ENCODE measurements at places on chromosomes 7 and 10. TPM values are rescaled to one million over a fixed set of nuclear protein-coding genes. Genes with fewer than 3 reads are reported as not detected.
A peak's percentile ranks its signal among the peaks of the same experiment; 100 is the strongest.

- no peak for DNase-seq
These were observed 2.2 kb downstream of the ZNF212 start for GRCh38 chr7:149241696-149242095.

- DNase-seq, result no peak
These were observed 197.9 kb downstream of the HDAC9 start for GRCh38 chr7:18693406-18693805.

EEPD1 gene
- total RNA-seq, result 20.1 TPM

DNA sequence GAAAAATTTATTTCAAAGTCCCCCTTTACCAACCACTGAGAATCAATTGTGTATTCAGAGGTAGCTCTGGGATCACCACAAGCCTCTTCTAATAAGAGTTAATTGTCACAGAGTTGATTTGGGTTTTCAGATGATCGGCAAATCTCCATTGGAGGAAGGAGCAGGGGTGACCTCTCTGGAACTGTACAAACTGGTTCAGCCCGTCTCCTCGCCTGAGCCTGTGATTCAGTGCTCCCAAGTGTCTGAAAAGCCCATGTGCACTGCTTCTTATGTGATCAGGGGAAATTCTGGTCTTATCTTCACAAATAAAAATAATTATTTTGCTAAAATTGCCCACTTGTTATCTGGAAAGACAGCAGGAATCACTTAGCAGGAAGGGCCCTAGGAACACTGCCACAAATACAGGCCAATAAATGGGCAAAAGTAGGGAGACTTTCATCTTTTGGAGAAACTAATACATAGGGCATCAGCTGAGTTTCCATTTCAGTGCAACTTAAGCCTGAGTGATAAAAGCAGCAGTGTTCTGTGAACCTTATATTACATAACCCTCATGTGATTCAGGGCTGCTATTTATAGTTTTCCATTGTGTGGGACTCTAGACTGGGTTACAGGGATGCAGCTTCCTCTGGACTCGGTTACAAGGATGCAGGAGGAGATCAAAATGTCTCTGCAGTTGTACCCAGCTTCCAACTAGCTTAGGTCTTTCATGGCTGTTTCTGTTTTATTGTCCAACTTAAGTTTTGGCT, 32.3 kb downstream of the CDK1 start:
- no peak for DNase-seq

CRHR2 gene
- total RNA-seq, result not detected

PRSS37 gene
- total RNA-seq, result not detected

GRCh38 chr7:39342763-39343162, 223.4 kb upstream of the YAE1 start:
- no peak for DNase-seq

CYP3A4 gene
- not detected for total RNA-seq

DNA sequence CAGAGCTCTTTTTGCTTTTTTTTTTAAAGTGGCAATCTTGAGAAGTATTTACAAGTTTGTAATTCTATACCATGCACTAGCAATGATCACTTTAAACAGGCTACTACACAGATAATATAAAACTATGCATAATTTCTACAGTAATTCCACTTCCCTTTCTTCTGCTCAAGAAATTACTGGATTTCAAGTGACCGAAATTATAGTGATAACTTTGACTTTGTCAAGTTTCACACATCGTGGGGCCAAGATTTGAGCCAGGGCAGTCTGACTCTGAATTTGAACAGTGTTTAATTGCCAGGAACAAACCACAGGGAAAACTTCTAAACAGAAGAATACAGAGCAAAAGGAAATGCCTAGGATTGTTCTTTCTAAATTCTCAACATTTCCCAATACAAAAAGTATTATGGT, 288.3 kb upstream of the MKLN1 start:
- DNase-seq, result no peak

TAC1 gene
- total RNA-seq, result 0.36 TPM

GRCh38 chr7:148434181-148434757, 156.3 kb upstream of the C7orf33 start:
- no peak for DNase-seq

- DNase-seq, result no peak
These were observed 129.6 kb downstream of the DKK1 start for GRCh38 chr10:52443419-52444388.

- DNase-seq, result no peak
These were observed 52.5 kb downstream of the VWA2 start for GRCh38 chr10:114291516-114291915.

DNA sequence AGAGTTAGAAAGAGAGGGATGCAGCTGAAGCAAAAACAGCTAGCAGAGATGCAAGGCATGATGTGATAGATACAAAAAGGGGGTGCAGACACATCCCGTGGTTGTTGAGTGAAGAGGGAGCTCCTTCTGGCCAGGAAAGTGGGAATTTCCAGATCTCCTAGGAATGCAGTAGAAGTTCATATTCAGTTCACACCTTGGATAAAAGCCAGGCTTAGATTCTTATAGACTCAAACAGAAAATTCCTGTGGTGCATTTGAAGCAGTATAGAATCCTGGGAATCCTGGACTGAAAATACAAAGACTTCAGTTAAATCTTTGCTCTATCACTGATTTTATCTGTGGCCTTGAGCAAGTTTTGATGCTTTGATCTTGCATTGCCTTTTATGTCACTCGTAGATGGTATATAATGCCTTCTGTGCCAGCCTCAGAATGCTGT, 33.9 kb downstream of the SGPL1 start:
- no peak for DNase-seq

DNA sequence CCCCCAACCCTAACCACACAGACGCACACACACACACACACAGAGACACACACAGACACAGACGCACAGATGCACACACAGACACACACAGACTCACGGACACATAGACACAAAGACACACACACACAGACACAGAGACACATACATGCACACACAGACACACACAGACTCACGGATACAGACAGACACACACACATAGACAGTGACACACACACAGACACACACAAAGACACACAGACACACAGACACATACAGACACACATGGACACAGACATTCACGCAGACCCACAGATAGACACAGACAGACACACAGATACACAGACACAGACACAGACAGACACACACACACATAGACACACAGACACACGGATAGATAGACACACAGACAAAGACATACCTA, 2.1 kb downstream of the CALML5 start:
- DNase-seq, result no peak

DNA sequence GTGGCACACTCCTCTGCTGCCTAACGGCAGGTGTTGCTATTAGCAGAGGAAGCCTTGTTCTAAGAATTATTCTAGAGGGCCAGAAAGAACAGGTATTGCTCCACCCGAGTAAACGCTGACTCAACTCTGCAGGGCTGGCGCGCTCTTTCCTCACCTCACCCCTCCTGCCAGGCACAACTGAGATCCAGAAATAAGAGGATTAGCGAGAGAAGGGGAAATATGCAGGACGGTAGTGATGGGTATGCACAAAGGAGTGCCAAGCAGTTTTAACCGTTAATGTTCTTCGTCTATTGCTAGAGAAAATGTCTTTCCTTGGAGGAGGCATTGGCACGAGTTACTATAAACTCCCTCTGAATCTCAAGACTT, 369 bp upstream of the SCIN start:
- no peak for DNase-seq

CYP3A7 gene
- not detected for total RNA-seq

- DNase-seq, result no peak
These were observed 481.6 kb downstream of the PARD3 start for GRCh38 chr10:34333513-34333912.

XRCC2 gene
- 6.7 TPM for total RNA-seq

DNA sequence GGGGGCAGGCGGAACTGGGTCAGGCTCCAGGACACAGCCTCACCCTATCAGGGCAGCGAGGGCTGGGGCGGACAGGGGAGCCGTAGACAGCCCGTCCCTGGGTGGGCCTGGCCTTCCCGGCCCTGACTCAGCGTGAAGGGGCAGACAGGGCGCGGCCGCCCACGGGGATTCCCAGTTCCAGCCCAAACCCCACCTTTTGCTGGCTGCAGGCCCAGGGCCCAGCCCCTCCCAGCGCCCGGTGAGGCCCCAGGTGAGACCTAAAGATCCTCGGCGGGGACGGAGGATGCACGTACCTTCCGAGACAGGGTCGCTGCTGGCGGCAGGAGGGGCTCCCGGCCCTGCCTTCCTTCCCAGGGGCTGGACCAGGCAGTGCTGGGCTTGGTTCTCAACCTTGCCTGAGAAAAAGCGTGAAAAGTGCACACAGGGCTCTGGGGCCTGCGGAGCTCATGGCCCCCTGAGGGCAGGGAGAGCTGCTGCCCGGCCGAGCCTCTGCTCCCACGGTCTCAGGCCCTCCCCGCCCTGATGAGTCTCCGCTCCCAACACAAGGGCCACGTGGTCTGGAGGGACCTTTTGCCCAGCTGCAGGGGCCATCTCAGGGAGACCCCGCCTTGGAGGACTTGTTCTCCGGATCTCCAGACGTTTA, 43.9 kb upstream of the DNAJB6 start:
- DNase-seq, result no peak

GRCh38 chr7:25901658-25902057, 250.3 kb upstream of the NFE2L3 start:
- no peak for DNase-seq

DNA sequence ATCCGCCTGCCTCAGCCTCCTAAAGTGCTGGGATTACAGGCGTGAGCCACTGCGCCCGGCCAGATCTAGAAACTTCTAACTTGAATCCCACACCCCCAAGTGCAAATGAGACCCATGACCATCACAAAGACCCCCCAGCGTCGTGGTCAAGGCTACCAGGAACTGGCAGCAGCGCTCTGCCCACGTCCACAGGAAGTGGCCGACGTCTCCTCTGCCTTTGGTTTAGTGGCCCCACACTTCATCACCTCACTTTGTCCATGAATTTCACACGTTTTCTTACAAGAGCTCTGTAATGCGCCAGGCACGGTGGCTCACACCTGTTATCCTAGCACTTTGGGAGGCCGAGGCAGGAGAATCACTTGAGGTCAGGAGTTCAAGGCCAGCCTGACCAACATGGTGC, 53.5 kb upstream of the TNRC18 start:
- no peak for DNase-seq

DNA sequence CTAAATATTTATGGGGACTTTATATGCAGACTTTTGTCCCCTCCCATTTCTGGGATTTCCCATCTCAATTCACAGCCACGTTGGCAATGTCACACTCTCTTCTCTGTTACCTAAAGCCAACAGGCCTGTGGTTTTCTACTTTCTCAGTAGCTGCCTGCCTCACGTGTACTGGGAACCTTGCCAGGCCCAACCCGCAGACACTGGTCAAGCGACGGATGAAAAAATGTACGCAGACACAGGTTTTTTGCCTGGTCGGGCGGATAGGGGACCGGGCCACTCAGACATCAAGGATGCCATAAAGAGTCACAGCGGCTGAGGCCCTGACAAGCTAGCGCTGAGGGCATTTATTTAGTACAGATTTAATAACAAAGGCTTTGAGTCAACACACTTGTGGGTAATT, 204.4 kb upstream of the DPP6 start:
- DNase-seq, result no peak

DNA sequence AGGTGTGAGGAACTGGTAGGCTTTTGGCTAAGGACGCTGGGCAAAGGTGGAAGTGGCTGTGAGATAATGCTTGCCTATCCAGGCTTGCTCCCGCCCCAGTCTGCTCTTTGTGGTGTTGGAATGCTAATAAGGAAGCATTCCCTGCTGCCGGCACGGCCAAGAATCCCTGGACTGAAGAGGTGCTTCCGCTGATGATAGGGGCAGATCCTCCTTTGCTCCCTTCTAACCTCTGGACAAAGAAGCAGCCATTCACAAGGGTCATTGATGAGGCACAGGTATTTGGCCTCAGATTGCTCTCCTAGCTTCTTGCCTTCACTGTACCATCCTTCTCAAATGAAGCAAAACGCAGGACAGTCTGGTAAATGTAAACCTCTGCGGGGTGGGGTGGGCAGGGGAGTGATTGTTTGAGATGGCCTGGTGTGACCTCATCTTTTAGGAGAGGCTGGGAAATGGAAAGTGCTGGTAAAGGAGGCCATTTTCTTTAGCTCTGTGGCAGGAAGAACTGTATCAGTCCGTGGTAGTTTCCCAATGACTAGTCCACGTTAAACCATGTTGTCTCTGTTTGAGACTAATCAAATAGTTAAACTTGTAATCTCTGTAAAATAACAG, 1.7 kb downstream of the PGAM1 start:
- DNase-seq, result no peak

- DNase-seq, result no peak
These were observed 450.1 kb upstream of the MKI67 start for GRCh38 chr10:128576336-128576735.

GRCh38 chr10:24944512-24945255, 7.7 kb downstream of the PRTFDC1 start:
- no peak for DNase-seq

ZNF746 gene
- 27.9 TPM for total RNA-seq

GRCh38 chr10:22714479-22715289, at the start of gene PIP4K2A:
PIP4K2A (minus strand) TSS chr10:22714578; CDS start chr10:22714326, 252 bp downstream.
- peak; percentile 54 for DNase-seq

DNA sequence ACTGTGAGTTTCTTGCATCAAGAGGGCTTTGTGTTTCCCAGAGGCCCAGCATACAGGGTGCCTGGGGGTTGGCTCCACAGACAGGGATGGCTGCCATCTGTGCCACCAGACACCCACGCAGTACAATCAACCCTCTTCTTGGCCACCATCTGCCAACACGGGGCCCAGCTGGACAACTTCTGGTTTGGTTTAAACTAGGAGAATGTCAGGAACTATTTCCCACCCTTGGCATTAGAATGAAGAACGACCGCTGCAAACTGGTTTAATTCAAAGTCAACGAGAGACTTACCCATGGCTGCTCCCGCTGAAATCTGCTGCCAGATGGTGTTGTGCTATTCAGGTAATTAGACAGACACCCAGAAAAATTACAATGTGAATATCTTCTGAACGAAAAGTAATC, 27.8 kb downstream of the NMT2 start:
- DNase-seq, result no peak

FAM131B gene
- 6.1 TPM for total RNA-seq

SPOCK2 gene
- total RNA-seq, result 28.5 TPM

GRCh38 chr7:85041605-85042216, 145.1 kb downstream of the SEMA3D start:
- peak; percentile 32 for DNase-seq

DNA sequence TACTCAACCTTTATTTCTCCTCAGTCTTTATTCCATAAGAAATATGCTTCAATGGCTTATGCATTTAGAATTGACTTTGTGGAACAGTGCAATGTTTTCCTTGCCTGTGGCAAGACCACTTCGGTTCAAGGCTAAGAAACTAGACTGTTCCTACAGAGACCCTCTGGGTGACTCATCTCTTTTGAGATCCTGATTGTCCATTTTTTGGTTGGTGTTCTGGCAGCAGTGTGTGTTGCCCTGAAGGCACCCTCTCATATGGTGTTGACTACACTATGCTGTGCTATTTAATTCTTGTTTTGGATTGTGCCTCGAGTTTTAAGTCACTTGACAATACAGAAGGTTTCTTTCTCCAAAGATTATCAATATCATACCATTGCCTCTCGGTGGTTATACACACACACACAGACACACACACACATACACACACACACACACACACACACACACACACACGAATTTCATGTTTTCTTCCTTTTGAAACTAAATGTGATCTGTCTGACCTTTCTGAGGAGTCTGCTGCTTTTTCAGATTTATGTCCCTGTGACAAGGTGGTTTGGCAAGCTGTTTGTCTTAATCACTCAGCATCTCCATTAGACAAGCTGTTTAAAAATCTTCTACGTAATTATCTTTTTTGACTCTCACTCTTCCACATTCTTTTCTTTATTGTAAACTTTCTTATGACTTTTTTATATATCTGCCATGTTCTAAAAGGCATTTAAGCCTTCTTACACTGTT, 187.2 kb downstream of the VTI1A start:
- DNase-seq, result no peak

TM9SF3 gene
- 147 TPM for total RNA-seq

- no peak for DNase-seq
These were observed 1.2 kb downstream of the CYREN start for GRCh38 chr7:135169141-135169963.

ANK3 gene
- total RNA-seq, result 243 TPM

GRCh38 chr7:45703373-45703821, 129.2 kb downstream of the ADCY1 start:
- peak; percentile 34 for DNase-seq

All from mesothelial cell of epicardium (in vitro differentiated cells).